Stimulated activated CD8-positive, alpha-beta memory T cell treated with anti-CD3 and anti-CD28 coated beads, Interleukin-12 subunit alpha, Interleukin-12 subunit beta, amount 100 ng/mL, for 4 hours (primary cell): ENCODE measurements at places on chromosomes 3 and 15.
A peak's percentile ranks its signal among the peaks of the same experiment; 100 is the strongest.

DNA sequence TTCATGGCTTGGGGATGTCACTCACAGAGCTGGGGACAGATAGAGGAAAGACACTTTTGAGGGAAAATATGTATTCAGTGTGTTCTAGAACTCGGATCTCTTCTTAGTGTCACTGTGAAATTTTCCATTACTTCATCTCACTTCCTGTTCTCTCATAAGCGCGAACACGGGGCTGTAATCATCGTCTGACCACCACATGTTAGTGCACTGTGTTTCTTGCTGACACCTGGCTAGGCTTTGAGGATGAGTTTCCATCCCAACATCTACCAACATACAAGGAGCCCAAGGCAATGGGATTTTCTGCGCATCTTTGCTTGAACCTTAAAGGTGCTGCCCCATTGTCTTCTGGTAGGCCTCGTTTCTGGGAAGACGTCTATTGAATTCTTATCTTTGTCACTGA is 84.0 kb downstream of the LIPC start:
- no peak for DNase-seq

DNA sequence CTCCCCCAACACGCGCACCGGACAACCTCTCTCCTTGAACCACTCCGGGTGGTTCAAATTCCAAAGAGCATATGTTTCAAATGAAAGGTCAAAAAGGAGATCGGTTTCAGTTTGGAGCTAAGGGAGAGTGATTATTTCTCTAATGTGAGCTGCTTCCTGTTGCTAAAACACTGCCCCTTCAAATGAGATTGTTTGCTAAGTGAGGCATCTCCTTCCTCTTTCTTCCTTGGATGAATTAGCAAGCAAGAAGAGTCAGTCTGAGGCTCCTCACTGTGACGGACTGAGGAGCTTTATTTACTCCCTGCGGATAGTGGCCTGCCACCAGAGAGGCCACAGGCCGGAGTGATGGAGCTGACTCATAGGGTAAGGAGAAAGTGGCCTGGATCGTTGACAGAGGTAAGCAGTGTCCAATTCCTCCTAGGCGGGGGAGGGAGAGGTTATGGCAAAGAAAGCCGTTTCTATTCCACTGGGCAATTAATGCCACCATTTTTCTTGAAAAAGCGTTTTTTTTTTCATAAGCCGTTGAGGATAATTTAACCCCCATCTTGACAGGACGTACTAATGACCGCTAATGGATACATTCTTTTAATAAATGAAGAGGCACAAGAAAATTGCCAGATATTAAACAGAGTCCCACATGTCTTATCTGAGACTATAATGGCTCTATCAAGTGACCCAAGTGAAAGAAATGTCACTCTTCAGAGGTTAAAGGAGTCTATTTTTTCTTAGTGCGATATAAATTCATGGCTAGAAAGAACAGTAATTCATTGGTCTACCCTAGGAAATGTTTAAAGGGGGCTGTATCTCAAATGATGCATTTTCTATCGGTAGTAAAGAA is 167.0 kb upstream of the ANKRD28 start:
- DNase-seq, result no peak

DNA sequence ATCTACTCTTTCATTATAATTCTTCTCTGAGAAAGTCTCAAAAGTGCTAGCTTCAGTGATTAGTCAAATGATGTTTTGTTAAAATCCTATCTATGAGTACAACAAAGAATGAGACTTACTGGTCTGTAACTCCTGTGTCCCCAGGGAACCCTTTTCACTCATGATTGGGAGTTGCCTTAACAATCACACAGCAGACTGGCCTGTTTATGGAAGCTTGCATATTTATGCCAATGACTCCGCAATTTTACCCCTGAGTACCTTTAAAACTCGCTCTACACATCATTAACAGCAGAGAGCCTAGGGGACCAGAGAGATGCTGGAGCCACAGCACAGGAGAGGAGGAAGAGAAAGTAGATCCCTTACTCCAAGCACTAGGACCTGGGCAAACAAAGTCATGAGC is 628.1 kb downstream of the IGSF11 start:
- no peak for DNase-seq

DNA sequence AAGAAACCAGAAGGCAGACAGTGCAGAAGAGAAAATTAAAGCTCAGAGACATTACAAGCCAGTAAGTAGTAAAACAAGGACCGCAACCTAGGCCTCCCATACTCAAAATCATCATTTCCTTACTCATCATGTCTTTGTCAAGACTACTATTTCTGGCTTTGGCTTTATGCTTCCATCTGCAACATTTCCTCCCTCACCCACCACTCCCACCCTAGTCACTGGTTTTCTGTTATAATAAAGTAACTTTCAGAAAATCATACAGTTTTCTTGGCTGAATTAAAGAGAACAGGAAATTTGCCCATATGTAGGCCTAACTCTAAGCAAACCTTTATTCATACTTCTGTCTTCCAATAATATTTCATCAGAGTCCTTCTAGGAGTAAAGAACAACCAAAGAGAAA is 247.6 kb upstream of the RORA start:
- DNase-seq, result no peak

- DNase-seq, result no peak
These were observed 143.4 kb downstream of the FNDC3B start for GRCh38 chr3:172182797-172183196.

- DNase-seq, result no peak
These were observed 2.5 kb upstream of the ANKRD28 start for GRCh38 chr3:15800327-15800726.

DNA sequence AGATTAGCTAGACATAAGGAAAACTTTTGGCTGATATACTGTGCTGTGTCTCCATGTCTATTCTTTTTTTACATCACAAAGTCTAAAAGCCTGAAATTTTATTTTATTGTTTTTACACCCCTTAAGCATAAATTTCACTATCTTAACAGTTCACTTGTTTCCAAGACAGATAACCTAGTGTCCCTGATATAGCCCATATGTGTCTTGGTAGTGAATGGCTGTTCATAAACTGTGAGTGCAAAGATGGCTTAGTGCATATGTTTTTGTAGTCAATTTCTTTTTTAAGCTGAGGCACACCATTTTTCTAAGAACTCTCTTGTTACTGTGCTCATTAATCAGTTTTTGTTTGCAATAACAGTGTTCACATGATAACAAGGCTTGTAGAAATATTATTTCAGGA is 381.1 kb downstream of the OXSM start:
- no peak for DNase-seq

DNA sequence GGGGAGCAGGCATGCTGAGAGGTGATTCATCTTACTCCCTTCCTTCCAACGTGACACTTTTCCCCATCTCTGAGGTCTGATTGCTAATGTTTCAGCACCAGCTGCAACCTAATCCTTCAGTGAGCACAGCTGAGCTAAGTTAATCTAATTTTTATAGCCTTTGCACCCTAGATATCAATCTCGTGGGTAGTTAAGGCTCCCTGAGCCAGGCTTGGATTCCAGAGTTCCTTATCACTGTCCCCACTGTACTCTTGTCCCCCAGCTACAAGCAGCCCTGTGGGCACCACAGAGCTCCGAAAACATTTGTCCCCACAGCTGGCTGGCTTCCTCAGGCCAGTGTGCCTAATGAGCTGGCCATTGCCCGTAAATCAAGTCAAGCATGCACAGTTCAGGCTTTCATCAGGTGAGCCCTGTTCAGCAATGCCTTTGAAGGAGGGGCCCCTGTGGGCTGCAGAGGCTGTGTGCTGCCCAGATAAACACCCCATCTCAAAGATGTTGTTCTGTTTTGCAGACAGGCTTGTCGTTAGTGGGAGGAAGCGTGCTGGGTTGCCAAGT is 376.9 kb upstream of the RASGRP1 start:
- DNase-seq, result no peak

DNA sequence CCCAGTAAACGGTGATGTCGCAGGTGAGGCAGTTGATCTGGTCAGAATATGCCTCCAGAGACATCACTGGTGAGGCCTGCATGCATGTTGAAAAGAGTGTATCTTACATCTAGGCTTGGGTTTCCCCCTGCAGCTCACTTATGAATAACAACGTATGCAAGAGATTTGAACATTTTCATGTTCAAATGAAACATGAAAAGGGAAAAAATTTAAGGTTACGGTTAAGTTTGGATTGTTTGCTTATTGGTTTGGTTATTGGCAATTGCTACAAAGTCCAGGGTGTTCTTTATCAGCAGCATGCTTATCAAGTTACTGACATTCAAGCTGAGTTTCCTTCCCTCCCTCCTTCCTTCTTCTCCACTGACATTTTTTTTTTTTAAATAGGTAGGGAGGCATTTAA is 123.2 kb downstream of the IGF1R start:
- DNase-seq, result no peak

- DNase-seq, result no peak
These were observed 226.5 kb upstream of the GPR149 start for GRCh38 chr3:154656486-154656885.

GRCh38 chr15:23648920-23649515 is 1.4 kb upstream of the MAGEL2 start:
- DNase-seq, result no peak

DNA sequence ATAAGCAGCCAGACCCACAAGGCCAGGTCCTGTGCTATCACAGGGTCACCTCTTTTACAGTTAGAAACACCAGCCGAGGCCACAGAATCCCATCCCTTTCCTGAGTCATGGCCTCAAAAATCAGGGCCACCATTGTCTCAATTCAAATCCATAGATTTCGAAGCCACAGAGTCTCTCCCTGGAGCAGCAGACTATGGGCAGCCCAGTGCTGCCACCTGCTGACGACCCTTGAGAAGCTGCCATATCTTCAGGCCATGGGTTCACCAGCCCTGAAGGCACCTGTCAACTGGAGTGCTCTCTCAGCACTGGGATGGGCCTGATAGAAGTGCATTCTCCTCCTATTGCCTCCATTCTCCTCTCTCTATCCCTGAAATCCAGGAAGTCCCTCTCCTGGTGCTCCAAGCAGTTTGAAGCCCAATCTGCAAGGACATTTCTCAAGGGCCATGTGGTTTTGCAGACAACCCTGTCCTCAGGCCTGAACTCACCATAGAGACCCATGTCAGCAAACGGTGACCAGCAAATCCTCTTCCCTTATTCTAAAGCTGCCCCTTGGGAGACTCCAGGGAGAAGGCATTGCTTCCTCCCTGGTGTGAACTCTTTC is 39.6 kb downstream of the TGM4 start:
- peak; percentile 26 for DNase-seq

- no peak for DNase-seq
These were observed 758.0 kb downstream of the NTRK3 start for GRCh38 chr15:87498560-87498959.

GRCh38 chr3:43998370-43998835 is 243.3 kb upstream of the TOPAZ1 start:
- DNase-seq, result no peak

DNA sequence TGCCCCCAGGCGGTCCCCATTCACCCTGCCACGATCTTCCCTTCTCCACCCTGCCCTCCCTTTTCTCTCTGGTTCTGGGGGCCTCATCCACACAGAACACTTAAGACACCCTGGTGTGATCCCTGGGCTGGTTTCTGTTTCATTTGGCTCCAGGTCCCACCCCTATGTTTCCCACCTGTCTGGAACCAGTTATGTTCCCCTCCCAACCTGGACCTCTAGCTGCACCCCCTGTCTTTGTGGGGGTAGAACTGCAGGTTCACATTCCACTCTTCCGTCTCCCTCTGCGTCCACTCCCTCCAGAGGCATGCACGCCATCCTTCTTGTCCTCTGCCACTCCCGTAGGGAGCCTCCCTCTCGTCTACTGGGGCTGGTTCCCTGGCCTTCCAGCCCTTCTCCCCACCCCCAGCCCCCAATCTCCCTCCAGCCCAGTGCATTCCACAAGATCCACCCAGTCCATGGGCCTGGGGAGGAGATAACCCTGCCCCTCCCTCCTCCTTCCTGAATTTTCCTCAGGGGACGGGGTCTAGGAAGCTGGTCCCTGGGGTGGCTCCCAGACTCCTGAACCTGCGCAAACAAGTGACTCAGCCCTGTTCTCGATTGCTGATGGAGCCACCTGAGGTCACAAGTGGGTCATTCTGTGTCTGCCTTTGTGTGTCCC is 73.8 kb downstream of the ABTB1 start:
- DNase-seq, result no peak

- DNase-seq, result no peak
These were observed 341.6 kb downstream of the KCNH8 start for GRCh38 chr3:19489936-19490335.

DNA sequence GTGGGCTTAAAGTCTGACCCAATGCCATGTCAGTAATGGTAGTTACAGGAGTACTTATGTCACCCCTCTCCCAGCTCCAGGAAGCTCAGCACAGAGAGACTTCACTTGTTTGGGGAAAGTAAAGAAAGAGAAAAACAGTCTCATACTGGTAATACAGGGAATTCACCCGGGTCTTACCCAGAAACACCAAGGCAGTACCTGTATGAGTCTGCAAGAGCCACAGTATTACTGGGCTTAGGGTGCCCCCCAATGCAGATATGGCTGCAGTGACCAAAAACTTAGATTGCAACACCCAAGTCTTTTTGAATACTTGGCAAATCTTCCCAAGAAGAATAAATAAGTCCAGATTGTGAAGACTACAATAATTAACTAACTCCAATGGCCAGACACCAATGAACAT is 622.1 kb downstream of the IGSF11 start:
- DNase-seq, result no peak

DNA sequence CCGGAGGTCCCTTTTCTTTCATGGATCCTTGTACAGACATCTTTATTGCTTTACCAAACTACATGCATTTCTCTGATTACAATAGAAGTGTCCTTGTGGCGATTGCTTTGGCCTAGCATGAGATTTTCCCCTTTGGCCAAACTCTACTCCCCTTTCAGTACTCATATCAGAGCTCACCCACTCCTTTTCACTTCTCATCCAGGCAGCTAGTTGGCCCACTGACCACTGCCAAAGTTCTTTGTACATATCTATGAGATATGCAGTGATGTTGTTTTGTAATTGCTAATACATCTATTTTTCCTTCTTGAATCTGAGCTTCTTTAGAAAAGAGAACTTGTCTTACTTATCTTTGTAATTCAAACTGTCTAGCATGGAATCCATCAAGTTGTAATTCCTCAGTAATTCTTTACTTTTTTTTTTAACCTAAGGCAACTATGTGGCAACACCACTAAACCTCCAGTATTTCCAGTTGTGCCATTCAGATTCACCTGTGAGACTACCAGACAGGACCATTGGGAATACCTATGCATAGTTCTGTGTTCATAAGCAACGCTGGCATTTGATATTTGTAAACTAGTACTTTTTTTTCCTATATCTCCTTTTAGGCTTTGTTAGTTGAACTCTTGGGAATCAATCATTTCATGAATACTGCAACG is 39.2 kb downstream of the AADACL2 start:
- no peak for DNase-seq

- DNase-seq, result no peak
These were observed 49.5 kb downstream of the ARHGAP31 start for GRCh38 chr3:119343719-119344118.

DNA sequence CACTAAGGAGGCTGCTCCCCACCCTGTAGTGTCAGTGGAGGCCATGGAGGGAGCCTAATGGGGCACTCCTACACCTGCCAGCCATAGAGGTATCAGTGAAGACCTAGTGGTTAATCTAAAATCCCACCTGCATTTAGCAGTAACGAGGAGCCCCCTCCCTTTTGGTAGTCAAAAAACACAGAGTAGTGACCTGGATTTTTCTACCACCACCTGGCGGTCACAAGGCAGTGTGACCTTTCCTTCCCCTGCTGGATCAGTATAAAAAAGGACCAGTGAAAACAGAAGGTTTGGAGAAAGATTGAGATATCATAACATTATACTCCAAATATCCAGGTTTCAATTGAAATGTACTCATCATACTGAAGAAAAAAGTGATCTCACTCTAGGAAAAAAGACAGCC is 241.2 kb downstream of the PYDC2 start:
- no peak for DNase-seq

GRCh38 chr15:61184431-61184830 is 44.7 kb downstream of the RORA start:
- no peak for DNase-seq
